ENCODE measurements at places on chromosomes 16 and 17.

- DNase-seq: no peak
These were observed 2.8 kb upstream of the CD2BP2 start for GRCh38 chr16:30357715-30358576.

- DNase-seq: no peak
These were observed 245.6 kb upstream of the RBFOX1 start for GRCh38 chr16:7086822-7087616.

- peak; percentile 63 for DNase-seq
These were observed 680 bp downstream of the SKA2 start for GRCh38 chr17:59154292-59154720.

DNA sequence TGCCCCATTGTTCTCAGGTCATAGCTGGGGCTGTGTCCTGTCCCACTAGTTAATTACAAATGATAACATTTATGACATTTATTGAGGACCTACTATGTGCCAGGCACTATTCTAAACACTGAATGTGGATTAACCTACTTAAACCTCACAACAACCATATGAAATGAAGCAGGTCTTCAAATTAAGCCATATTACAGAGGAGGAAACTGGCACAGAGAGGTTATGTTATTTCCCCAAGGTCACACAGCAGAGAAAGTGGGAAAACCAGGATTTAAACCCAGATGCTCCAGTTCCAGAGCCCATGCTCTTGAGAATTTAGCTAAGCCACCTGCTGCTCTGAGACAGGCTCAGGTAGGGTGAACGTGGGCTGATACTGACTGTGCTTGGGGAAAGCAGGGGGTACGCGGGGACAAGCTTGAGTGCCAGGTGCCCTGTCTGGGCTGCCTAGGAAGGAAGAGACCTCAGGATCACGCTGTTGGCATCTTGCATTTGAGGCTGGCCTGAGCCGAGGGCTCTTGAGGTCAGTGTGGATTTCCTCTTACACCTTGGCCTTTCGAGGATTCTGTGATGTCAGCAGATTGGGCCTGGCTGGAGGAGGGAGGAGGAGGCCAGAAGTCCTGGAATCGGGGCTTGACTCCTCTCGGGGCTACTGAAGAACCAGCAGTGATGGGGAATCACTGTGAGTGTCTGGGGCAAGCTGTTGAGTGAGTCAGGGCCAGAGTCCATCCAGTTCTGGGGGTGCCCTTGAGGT lies 8.9 kb downstream of the SPNS2 start:
- no peak for DNase-seq

DNA sequence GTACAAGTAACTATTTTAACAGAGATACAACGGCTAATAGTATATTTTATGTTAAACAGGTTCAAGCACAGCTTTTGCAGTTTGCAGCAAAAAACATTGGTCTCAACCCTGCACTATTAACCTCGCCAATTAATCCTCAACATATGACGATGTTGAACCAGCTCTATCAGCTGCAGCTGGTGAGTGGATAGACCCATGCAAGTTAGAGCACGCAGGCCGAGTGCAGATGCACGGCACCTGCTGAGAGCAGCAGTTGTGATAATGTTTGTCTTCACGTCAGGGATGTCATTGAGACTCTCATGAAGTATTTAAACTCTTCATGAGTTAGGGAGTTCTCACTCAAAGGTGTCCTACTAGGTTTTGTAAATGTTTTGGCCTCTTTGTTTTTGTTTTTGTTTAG lies 45.6 kb downstream of the TMC6 start:
- DNase-seq: no peak

DNA sequence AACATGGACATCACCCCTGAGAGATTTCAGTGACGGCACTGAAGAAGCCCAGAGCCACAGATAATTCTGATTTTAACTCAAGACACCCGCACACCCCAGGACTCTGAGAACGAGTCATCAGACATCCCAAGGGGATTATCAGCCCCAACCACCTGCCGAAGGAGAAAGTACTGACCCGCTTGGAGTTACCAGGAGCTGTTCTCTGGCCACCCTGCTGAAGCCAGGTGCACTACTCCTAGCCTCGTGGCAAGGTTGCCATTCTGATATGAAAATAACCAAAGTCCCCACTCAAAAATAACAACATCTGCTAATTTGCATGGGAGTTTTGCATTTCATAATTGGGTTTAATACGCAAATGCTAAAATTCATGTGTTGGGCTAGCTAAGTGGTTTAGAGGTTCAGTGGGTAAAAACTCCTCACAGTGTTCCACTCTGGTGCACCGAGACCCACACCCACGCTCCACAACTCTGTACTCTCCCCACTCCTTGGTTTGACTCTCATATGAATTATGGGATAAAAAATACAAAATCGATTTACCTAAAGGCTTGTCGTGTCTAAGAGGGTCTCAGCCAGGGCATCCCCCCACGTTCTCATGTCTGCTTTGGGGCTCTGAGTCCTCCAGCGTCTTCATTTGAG lies 143.0 kb upstream of the NOL11 start:
- DNase-seq: no peak

- peak; percentile 92 for DNase-seq
These were observed 1.7 kb downstream of the MYOCD start for GRCh38 chr17:12667299-12667958.

DNA sequence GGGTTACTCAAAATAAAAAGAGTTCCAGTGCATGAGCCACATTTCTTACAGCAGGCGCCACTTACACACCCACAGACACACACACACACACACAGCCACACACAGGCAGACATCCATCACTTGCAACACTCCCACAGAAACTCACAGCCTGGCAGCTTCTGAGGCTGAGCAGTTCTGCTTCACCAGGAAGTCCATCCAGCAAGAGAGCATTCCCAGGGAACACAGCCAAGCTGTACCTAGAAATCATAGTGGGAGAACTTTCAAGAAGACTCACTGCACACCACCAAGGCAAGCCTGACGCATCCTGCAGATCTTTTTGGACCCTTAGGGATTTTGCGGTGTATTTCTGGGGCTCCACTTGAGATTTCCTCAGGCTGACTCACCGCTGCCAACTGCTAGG lies 140.9 kb upstream of the WSB1 start:
- no peak for DNase-seq

DNA sequence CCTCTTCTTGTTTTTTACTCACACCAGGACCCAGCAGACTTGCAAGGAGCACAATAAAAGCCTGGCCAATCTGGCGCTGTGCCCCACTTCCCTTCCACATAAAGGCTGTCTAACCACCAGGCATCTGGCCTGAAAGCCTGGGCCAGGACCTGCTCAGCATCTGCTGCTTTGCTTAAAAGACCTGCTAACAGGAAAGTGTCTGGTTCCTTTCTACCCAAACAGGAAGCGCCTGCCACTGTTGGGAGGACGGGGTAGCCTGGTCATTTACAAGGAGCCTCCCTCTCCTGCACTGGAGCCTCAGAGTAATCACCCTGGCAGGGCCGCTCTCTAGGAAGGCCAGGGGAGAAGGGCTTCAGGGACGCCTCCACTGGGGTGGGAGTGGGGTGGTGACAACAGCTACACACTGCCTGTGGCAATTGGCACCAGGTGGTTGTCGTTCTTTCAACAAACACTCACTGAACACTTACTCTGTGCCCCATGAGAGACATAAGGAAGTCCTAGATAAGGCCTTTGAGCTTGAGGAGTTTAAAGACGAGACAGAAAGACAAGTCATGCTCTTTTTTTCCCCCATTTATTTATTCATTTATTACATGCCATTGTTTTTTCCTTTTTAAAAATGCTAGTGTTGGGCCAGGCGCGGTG lies 6.3 kb upstream of the MMP28 start:
- no peak for DNase-seq

GRCh38 chr17:28043741-28044140 lies 1.3 kb downstream of the NLK start:
- no peak for DNase-seq

DNA sequence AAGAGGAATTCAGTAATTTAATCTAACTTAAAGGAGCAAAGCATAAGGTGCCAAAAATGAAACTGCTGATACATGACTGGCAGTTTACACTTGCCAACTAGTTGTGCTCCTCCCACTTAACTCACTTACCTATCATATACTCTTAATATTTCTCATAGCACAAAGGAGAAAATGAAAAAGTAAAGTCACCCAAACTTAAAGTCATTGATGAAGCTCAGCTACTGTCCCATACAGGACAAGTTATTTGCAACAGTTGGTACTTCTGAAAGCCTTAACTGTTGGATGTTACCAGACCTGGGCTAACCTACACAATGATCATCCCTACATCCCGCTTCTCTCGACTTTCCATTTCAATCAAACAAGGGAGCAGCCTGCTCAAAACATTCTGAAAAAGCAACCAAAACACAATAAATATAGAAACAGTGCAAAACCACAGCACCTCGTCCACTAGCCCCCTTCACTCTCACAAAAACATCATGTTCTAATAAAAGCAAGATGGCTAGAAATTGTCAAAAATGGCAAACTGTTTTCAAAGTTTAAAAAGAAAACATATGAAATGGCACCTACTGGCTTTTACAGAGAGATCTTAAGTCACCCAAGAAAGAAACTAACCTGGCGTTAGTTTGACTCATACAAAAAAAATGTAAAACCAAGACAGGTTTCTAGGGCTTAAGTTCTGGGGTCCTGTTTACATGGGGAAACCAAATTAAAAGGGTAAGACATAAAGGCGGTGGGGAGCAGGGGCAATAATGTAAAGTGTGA lies 868 bp downstream of the MED13 start:
- no peak for DNase-seq

GRCh38 chr17:46910179-46910927 lies 12.6 kb upstream of the GOSR2 start:
- no peak for DNase-seq

DNA sequence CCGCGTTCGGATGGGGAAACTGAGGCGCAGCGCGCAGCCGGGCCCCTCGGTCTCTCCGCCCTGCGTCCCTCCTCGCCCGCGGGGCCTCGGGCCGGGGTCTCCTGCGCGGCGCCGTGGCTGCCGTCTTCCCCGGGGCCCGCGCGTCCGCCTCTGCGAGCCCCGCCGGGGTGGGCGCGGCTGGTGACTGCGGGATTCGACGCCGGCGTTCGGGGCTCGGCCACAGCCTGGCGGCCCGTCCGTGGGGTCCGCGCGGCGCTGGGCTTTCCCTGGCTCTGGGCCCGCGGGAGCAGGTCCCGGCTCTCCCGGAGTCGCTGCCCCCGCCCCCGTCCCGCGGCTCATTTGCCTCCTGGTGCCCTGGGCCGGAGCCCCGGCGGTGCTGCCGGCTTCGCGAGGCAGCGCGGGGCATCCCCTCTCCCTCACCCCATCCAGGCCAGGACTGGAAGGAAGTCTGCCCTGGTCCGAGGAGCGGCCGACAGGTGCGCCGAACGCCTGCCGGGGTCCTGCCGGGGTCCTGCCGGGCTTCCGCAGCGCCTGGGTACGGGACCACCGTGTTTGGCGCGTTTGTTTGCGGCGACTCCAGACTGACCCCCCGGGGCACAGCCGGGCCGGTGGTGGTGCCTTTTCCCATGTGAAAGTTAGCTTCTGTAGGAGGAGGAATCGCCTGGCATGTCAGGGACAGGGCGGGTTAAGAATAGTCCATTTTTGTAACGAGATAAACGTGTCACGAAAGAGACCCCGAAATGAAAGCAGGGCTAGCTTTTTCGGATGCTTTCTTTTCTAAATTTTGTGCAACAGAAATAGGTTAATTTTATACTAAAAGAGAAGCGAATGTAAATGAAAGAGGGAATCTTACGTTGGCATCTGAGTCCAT lies 671 bp downstream of the CHMP6 start:
- DNase-seq: no peak

DNA sequence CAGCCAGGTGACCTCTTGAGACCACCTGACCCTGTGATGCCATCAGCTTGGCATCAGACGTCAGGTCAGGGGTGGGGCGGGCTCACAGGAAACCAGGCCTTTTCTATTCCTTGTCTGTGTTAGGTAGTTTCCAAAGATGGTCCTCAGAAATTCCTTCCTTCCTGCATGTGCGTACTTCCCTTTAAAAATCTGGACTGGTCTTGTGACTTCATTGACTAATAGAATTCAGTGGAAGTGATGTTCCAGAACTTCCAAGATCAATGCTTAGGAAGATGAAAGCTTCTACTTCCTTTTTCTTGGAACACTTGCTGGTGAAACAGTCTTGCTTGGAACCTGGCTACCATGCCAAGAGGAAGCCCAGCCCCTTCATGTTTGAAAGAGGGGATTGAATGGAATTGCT lies 10.0 kb upstream of the N4BP1 start:
- DNase-seq: no peak

- no peak for DNase-seq
These were observed 40.1 kb downstream of the YPEL2 start for GRCh38 chr17:59371416-59372100.

DNA sequence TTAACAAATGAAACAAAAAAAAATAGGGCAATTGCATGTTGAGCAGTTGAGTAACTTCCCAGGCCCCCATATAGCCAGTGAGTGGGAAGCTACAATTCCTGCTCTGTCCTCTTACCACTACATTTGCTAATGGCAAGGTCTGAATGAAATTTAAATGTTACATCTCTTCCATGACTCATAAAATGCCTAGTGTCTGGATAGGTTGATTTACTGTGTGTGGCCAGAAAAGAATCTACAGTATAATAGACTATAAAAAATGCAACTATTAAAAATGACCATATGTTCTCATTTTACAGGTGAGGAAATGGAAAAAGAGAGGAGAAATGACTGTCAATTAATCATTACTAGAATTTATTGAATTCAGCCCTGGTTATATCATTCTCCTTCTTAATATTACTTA lies 1199.3 kb downstream of the CDH11 start:
- DNase-seq: peak; percentile 50

DNA sequence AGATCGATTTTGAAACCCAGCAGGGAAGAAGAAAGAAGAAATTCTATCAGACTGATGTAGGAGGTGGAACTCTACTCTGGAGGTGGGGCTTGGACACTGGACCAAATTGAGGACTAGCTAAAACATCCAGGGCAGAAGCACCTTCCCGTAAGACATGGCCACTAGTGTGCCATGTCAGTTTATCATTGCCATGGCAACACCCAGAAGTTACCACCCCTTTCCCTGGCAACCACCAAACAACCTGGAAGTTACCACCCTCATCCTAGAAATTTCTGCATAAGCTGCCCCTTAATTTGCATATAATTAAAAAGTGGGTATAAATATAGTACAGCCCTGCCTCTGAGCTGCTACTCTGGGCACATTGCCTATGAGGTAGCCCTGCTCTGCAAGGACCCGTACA lies 66.7 kb downstream of the NACA2 start:
- no peak for DNase-seq

DNA sequence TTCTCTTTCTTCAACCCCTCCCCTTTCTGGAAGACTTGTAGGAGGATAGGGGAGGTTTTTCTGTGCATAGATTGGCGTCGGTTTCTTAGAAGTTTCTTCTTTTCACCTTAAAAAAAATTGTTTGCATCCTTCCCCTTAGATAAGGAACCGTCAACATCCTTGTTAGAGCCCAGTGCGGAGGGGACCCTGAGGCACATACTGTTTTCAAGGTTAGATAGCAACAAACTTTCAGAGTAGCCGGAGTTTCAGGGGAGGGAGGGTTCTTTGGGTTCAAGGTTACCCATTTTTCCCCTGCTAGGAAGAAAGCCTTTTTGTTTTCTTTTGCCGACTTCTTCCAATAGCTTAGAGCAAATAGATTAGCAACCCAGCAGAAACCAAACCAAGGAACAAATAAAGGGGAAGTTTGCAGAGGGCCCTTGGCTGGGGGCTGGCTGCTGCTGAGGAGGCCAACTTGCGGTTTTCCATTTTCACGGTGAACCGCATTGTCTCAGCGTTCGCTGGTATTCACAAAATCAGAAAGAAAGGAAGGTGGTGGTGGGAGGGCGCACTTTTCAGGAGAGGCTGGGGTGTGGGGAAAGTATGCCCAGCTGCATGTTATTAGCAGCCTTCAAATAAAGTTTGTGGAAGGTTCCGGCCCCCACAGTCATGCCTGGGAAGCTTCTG lies 28.8 kb downstream of the MSI2 start:
- no peak for DNase-seq

- peak; percentile 89 for DNase-seq
These were observed 654 bp downstream of the TNFAIP1 start for GRCh38 chr17:28335959-28336871.

Data from fibroblast of skin of back (primary cell).